ENCODE measurements at places on chromosomes 13 and 19.

GRCh38 chr13:89401264-89401675 is 1730.1 kb downstream of the SLITRK5 start:
- no peak for DNase-seq

GRCh38 chr19:2259336-2259735 is 3.1 kb upstream of the JSRP1 start:
- no peak for DNase-seq

DNA sequence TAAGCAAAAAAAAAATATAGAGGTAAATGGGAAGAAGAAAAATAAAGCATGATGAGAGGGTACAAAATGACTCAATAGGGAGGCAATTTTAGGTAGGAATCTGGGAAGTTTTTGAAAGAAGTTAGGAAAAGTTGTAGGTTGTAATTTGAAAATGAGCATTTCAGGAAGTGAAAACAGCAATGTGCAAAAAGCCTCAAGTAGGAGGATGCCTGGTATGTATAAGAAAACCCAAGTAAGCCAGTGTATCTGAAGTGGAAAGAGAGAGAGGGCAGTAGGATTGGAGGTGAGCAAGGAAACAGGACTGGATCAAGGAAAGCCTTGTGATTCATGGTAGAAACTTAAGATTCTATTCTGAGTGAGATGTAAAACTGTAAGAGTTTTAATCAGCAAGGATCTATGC is 121.6 kb upstream of the SPRY2 start:
- DNase-seq: no peak

- DNase-seq: no peak
These were observed 56.1 kb downstream of the DNM2 start for GRCh38 chr19:10773969-10774368.

DNA sequence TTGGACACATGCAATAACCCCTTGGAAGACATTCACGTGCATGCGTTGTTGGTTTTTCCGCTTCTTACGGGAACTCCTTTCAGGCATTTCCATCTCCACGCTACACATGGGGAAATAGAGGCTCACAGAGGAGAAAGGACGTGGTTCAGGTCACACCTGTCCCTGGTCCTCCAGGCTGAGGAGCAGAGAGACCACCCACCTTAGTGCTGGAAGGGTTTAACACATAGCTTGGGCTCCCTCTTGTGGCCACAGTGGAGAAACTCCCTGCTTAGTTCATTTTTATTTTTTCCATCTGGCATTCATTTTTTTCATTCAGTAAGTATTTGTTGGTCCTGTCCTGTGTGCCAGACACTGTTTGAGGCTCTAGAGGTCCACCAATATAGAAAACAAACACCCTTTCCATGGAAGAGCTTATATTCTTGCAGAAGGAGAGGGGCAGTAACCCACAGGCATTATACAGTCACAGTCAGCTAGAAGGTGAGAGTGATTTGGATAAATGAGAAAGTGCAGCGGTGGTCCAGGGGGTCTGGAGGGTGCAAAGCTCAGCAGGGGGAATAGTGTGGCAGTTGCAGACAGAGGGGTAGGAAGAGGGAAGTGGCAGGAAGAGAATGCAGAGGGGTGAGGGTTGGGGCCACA is 24.2 kb upstream of the TTYH1 start:
- DNase-seq: peak; percentile 17

DNA sequence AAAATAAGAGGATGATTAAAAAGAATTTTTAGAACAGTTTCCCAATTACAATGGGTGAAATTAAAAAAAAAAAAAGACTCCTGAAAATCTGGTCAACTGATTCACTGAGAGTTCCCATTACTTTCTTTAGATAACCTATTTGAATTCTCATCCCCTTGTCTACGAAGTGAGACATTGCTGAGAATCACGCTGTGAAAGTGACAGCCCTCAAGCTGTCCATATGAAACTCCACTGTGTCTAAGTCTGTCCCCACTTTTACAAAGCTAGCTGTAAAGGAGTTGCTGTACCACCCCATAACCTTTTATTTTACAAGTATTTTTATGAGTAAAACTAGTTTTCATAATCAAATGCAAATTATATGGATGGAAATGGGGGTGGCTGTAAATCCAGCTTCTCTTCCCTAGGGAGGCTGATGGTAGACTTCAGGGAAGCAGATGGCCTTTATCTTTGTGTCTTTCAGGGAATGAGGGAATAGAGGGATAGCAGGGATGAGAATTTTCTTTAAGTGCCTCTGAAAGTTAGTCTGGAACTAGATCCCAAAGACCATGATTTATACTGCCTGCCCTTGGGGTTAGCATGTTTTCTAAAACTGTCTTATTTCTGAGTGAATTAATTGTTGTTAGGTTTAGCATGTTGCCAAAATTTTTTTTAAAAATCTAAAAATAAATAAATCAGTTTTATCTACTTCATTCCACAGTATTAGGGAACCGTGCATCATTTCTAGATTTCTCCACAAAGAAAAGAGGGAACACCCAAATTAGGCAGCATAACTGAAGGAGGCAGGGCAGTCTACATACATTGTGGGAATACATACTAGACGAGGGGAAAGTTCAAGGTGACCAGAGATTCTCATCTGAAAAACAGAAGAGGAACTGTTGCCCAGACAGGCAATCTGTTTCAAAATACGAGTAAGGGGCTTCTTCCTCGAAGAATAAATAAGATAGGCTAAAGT is 1219.1 kb downstream of the UQCRFS1 start:
- DNase-seq: no peak

GRCh38 chr13:40488869-40489391 is 177.5 kb downstream of the FOXO1 start:
- no peak for DNase-seq

- peak; percentile 35 for DNase-seq
These were observed 13.2 kb downstream of the GADD45B start for GRCh38 chr19:2488942-2489731.

GRCh38 chr13:34241332-34241731 is 423.4 kb downstream of the RFC3 start:
- no peak for DNase-seq

DNA sequence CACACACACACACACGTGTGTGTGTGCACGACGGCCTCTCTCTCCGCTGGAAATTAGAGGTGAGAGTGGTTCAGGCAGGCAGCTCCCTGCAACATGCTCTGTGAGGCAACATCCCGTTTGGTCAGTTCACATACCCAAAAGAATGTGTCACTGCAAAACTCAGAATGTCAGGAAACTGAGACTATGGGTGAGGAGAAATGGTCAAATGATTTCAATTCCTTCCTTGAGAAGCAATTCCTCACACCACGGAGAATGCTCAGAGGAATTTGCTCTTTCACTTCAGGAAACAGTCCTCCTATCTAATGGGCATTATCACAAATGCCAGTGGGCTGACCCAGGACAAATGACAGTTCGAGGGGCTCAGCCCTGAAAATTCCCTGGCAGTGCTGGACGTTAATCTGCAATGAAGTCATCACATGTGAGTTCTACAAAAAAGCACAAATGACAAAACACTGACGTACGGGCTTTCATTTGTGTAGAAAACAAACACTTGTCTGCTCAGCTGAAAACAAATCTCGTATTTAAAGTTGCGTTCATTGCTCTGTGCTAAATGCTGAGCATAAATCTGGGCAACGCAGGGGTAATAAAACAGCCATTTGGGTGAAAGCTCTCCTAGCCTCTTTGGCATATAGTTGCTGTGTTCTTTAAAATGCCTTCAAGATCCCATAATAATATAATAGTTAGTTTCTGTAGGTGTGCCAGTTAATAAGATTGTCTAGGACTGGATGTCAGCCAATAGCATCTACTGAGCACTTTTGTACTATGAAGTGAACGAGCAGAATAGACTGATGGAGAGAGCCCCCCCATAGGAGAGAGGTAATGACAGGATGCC is 18.6 kb upstream of the LATS2 start:
- no peak for DNase-seq

DNA sequence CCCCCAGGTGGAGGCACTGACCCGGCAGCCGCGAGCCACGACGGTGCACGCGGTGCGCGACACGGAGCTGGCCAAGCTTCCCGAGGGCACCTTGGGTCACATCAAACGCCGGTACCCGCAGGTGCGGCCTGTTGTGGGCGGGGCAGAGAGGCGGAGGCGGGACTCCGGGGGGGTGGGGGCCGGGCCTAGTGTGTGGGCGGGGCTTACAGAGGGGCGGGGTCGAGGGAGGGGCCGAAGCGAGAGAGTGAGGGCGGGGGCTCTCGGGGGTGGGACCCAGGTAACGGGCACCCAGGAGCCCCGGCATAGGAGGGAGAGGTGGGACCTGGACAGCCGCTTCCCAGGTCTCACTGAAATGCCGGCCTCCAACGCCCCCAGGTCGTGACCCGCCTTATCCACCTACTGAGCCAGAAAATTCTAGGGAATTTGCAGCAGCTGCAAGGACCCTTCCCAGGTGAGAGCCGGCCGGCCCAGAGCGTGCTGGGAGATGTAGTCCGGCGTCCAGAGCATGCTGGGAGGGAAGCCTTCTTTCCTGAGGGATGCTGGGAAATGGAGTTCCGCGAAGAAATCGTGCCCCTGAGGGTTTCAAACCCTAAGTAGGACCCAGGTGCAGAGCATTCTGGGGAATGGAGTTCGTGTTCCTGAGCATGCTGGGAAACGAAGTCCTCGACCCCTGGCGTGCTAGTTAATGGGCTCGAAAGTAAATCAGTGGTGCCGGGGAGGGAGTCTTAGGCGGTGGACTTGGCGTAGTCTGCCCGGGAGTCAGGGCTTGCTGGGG is 15.7 kb downstream of the PNPLA6 start:
- peak; percentile 45 for DNase-seq

DNA sequence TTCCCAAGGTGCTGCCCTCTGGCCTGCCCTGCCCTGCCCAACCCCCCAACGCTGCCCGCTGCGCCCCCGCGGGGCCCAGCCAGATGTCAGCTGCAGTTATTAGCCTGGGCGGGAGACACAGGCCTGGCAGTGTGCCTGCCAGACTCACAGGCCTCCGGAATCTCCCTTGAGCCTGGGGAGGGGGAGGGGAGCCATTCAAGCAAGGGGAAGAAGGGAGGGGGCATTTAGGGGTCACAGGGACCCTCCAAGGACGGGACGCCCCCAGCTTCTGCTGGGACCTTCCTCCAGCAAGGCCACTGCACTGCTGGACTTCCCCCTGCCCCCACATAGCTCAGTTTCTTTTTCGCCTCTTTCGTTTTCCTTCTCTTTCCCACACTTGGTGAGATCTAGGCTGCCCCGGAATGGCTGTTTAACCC is 2.6 kb upstream of the JUNB start:
- peak; percentile 48 for DNase-seq

- DNase-seq: no peak
These were observed 63.5 kb upstream of the GPR183 start for GRCh38 chr13:99370481-99371275.

DNA sequence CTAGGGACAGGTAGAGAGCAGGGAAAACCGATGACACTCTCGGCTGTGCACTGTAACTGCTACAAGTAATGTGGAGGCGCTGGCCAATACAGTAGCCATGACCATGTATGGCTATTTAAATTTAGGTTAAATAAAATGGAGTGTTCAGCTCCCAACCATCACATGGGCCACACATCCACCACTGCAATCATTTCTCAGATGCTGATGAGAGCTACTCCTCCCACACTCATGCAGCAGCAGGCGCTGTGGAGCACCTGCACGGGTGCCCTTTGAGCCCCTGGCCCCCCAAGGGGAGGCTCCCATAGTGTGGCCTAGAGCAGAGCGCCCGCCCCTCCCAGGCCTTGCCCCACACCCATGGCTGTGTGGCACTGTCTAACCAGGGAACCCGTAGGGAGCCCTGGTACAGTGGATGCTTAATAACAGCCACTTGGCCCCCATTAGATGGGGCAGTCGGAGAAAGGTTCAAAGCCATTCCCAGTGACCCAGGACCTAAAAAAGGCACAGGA is 6.0 kb downstream of the ACP4 start:
- no peak for DNase-seq
